ENCODE measurements at places on chromosomes 7 and 10.

DNA sequence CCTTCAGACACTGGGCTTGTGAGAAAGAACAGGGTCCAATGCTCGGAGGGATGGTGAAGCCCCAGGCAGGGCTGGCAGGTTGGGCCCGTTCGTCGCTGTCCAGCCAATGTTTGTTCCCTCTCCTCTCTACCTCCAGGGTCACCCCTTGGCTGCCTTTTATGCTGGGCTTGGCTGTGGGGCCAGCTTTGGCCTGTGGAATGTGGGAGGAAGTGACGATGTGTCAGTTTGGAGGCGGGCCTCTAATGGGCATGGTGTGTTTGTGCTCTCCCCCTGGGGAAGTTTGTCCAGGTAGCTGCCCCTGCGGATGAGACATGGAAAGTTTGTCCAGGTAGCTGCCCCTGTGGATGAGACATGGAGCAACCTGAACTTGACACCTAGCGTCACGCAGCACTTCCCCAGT, 236.7 kb downstream of the GLRX3 start:
- H3K27me3 ChIP-seq: no peaks in the 10 kb centered on the region
- H3K4me3 ChIP-seq: no peak overlapping the region
- H3K27ac ChIP-seq: no peak overlapping the region
- H3K4me1 ChIP-seq: no peaks in the 10 kb centered on the region
- no peaks in the 10 kb centered on the region for H3K36me3 ChIP-seq

GRCh38 chr10:42380926-42381547, 257.3 kb downstream of the ZNF33B start:
- H3K36me3 ChIP-seq: no peaks in the 10 kb centered on the region
- H3K27ac ChIP-seq: no peak overlapping the region
- no peak for DNase-seq
- no peaks in the 10 kb centered on the region for H3K27me3 ChIP-seq
- H3K4me3 ChIP-seq: no peak overlapping the region
- no peaks in the 10 kb centered on the region for H3K4me1 ChIP-seq

- no peak overlapping the region for H3K4me3 ChIP-seq
- peak; percentile 28 for DNase-seq
- no peaks in the 10 kb centered on the region for H3K27me3 ChIP-seq
- H3K36me3 ChIP-seq: no peaks in the 10 kb centered on the region
These were observed 429.0 kb upstream of the MTPN start for GRCh38 chr7:136405931-136406777.

DNA sequence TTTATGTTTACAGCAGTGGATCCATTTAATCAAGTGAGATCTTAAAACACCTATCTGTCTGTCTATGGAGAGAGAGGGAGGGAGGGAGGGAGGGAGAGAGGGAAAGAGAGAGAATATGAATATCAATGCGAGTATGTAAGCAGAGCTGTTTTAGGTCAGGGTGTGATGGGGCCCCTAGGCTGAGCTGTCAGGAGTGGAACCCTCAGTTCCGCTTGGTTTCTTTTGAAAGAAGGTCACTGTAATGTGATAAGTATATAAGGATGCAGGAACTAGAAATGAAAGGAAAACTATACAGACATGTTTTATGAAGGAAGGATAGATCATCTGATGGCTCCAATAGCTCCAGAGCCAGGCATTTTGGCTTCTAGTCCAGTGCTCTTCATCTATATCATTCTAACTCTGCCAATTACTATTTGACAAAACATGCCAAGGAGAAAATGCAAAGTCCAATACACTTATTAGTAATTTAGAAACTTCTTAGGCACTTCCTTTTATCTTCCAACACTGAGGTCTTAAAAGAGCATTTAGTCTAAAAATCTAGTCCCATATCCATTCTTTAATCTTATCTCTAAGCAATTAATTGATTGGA, 70.3 kb downstream of the NRCAM start:
- H3K4me3 ChIP-seq: no peak overlapping the region
- H3K4me1 ChIP-seq: no peaks in the 10 kb centered on the region
- no peak overlapping the region for H3K27ac ChIP-seq
- H3K27me3 ChIP-seq: no peaks in the 10 kb centered on the region
- DNase-seq: no peak
- H3K36me3 ChIP-seq: no peaks in the 10 kb centered on the region

DNA sequence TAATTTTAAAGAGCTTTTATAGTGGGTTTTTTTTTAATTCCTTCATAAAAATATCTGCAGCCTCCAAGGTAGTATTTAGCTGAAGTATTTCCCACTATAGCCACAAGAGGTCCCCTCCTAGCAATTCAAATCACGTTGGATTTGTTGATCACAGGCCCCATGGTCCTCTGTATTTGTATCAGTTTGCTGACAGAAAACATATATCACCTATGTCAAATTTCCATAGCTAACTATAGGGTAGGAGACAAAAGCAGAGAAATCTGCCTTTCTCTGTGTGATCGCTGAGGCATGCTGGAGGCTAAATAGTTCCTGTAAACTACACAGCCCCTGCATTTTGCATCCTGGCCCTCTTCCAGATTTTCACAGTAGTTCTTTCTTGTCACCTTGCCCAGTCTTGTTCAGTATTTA, 1.7 kb upstream of the CTNNA3 start:
- DNase-seq: peak; percentile 34
- peaks cover 1% of the 10 kb centered on the region for H3K36me3 ChIP-seq
- peaks cover 23% of the 10 kb centered on the region for H3K27me3 ChIP-seq
- no peak overlapping the region for H3K27ac ChIP-seq
- peaks cover 12% of the 10 kb centered on the region for H3K4me1 ChIP-seq

DNA sequence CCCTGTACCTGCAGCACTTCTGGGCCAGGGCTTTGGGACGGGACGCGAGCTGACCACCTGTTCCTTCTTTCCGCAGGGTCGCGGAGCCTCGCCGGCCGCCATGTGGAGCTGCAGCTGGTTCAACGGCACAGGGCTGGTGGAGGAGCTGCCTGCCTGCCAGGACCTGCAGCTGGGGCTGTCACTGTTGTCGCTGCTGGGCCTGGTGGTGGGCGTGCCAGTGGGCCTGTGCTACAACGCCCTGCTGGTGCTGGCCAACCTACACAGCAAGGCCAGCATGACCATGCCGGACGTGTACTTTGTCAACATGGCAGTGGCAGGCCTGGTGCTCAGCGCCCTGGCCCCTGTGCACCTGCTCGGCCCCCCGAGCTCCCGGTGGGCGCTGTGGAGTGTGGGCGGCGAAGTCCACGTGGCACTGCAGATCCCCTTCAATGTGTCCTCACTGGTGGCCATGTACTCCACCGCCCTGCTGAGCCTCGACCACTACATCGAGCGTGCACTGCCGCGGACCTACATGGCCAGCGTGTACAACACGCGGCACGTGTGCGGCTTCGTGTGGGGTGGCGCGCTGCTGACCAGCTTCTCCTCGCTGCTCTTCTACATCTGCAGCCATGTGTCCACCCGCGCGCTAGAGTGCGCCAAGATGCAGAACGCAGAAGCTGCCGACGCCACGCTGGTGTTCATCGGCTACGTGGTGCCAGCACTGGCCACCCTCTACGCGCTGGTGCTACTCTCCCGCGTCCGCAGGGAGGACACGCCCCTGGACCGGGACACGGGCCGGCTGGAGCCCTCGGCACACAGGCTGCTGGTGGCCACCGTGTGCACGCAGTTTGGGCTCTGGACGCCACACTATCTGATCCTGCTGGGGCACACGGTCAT, 13.3 kb downstream of the GPR146 start:
- H3K27me3 ChIP-seq: peaks cover 20% of the 10 kb centered on the region
- peaks cover 40% of the 10 kb centered on the region for H3K4me1 ChIP-seq
- no peak for DNase-seq
- peaks cover 4% of the 10 kb centered on the region for H3K36me3 ChIP-seq
- H3K4me3 ChIP-seq: no peak overlapping the region

DNA sequence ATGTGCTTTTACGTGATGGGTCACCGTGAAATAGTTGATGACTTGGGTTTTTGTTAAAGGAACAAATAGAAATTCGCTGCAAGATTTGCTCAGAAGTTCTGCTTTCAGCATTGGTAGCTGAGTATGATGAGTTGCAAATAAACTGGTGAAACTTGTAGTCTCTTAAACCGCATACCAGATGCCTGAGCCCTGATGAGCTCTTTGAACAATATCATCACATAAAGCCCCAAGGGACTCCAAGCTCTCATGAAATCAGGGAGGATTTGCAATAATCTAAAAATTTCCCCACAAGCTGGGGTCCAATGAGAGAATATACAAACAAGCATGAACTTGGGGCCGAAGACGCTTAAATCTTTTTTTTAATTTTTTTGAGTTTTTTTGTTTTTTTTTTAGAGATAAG, 312.4 kb downstream of the CALN1 start:
- DNase-seq: no peak
- H3K4me3 ChIP-seq: no peak overlapping the region
- H3K27me3 ChIP-seq: no peaks in the 10 kb centered on the region
